NCI-H1694 (cell line): ENCODE measurements at places on chromosomes 1 and 21.

DNA sequence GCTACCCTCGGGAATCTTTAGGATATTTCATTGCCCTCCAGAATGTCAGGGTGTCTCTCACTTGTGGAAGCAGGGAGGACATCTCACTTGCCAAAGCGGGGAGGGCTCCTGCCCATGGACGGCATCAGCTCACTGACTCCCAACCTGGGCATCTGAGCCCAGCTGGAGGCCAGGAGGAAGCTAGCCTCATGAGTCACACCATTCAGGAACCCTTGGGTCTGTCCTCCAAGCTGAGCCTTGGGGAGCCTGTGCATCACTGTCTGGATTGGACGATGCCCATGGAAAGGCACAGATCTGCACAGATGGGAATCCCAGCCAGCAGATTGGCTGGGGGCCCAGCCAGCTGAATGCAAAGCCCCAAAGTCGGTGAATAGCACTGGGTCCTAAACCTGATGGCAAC lies 25.2 kb downstream of the WNT3A start:
- no peak for DNase-seq

GRCh38 chr1:97767381-97767780 lies 153.5 kb downstream of the DPYD start:
- DNase-seq = no peak

GRCh38 chr1:223378754-223379153 lies 14.5 kb upstream of the CCDC185 start:
- no peak for DNase-seq

- DNase-seq = peak; percentile 92
These were observed 16.7 kb upstream of the LYST start for GRCh38 chr1:235883261-235883927.

- DNase-seq = no peak
These were observed 16.1 kb downstream of the ENSA start for GRCh38 chr1:150613061-150613920.

DNA sequence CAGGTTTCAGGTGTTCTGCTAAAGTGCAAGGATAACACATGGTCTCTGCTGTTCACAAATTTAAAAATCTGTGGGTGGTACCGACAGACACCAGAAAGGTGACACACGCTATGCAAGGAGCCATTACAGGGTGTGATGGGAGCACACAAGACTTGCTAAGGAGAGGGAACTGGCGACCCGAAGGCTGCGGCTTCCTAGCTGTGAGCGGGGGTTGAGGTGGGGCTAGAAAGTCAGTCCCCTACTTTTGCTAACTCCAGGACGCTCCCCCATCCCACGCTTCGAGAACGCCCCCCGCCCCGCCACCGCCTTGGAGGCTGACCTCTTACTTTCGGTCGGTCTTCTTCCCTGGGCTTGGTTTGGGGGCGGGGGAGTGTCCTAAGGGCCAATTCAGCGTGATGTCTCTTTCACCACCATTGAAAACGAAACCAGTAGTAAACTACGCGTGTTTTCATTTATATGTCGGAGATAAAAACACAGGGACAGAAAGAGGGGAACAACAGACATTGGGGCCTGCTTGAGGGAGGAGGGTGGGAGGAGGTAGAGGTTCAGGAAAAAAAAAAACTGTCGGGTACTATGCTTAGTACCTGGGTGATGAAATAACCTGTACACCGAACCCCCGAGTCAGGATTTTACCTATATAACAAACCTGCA lies 1.1 kb downstream of the CKS1B start:
- no peak for DNase-seq

- DNase-seq = no peak
These were observed 2.1 kb downstream of the ELOVL1 start for GRCh38 chr1:43365678-43366077.

DNA sequence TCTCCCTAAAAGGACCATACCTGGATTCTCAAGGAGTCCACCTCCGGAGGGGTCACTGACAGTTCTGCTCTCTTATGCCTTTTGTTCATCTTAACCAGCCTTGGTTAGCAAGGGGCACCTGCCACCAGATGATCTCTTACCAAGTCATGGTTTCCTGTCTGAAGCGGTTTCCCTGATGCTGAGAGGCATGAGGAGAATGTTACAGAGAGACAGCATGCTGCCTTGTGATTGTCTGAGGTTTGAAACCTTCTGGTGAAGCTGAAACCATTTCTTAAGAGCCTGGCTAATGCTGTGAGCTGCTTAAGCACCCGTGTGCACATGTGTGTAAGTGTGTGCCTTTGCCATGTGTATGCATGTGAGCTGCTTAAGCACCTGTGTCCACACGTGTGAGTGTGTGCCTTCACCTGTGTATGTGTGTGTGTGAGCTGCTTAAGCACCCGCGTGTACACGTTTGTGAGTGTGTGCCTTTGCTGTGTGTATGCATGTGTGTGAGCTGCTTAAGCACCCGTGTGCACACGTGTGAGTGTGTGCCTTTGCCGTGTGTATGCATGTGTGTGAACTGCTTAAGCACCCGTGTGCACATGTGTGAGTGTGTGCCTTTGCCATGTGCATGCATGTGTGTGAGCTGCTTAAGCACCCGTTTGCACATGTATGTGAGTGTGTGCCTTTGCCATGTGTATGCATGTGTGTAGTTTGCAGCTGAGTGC lies 136.4 kb upstream of the COL6A1 start:
- no peak for DNase-seq

- no peak for DNase-seq
These were observed 29.5 kb upstream of the DPT start for GRCh38 chr1:168758503-168758902.

- DNase-seq = no peak
These were observed 145.0 kb downstream of the RASAL2 start for GRCh38 chr1:178238722-178239510.

- no peak for DNase-seq
These were observed 20.8 kb upstream of the EPB41 start for GRCh38 chr1:28893403-28894102.

DNA sequence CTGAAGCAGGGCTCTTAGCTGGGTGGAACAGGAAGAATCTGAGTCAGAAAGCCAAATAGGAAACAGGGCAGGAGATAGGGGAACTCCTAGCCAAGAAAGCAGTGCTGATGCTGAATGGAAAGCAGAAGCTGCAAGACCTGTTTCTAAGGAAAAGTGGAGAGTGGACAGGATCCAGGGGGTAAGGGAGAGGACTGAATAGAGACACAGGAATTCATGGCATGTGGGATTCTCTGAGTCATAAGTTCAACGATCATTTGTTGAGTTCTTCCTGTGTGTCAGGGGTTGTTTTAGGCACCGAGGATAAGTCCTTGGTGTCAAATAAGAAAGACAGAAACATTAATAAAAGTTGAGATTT lies 153.8 kb upstream of the FGGY start:
- DNase-seq = no peak

DNA sequence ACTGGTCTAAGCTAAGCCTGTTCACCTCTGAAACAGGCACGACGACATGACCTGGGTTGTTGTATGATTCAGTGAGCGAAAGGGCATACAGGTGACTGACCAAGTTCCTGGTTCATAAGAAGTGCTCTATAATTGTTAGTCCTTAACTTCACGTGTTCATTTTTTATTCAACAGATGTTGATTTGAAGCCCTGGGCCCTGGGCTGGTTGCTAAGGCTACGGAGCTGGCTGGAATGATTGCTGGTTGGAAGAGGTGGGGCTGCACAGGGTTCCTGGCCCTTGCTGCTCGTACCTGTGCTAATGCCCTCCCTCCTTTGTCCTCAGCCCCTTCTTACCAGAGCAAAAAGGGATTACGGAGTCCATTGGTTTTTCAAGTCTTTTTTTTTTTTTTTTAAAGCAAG lies 111.3 kb upstream of the CSF3R start:
- no peak for DNase-seq

DNA sequence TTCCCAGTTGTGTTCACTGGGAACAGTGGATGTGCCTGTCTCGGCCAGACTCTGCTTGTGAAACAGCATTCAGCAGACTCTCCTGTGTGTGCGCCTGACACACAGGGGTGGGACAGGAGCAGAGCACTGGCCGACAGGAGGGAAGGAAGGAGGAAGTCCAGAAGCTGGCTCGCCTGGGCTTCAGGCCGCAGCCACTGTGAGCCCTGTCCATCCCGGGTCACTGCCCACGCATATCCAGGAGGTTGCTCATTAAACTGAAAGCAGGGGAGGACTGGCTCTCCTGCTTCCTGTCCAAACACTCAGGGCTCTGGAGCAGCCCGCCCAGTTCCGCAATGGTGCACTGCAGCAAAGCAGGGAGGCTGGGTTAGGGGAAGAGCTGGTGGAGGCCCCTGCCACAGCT lies 218.7 kb upstream of the VAMP3 start:
- DNase-seq = no peak

DNA sequence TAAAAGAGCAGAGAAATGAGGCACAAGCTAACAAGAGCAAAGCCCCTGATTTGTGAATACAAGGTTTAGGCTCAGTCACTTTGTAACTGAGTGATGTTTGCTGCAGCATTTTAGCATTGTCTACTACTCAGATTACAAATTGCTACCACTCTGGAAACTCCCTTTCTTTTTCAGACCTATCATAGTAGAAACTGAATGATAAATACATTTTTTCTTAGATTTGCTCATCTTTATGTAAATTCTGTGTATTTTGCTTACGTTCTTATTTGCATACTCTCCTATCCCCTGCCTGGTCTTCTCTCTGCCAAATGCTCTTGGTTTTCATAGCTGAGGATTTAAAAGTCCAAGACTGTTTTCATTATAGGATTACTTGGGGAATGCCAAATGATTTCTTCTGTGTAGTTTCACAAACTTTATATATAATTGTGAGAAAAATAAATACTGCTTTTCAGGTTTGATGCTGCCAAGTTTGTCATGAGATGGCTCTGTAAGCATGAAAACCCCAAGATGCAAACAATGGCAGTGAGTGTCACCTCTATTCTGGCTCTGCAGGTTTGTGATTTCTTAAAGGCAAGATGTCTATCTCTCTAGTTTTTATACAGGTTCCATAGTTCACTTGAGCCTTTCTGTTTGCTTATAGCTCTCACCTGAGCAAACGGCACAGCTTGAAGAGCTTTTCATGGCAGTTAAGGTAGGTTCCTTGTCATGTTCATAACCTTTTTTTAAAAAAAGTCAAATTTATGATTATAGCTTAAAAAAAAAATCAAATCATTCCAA lies 24.7 kb downstream of the ZYG11A start:
- no peak for DNase-seq

DNA sequence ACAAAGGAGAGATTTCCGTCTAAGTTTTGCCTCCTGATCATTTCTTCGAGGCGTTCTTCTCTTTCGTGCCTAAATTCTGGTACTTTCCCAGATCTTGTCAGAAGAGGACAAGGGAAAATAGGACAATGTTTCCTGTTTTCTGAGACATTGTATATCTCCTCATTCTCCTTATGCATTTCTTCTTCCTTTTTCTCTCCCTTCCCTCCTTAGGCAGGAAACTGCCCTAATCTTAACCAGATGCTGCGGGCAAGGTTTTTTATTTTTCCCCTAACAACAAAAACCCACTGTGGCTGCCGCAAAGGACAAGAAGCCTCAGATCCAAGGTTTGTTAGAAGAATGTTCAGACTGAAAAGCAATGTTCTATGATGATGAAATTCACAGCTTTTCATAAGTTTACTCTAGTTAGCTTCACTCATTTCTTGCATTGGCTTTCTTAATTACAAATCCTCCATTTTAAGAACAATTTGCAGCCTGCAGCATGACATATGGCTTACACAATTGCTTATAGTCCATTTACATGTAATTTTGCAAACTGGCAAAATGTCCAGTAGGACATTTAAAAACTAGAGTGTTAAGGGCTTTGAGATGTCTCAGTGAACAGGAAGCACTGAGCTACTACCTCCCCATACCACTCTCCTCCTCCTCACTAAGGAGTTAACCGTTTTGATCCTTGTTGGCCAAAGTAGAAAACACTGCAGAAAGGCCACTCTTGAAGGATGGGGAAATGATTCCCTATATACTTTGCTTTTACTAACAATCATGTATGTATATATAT lies 624 bp downstream of the CTSK start:
- DNase-seq = no peak

DNA sequence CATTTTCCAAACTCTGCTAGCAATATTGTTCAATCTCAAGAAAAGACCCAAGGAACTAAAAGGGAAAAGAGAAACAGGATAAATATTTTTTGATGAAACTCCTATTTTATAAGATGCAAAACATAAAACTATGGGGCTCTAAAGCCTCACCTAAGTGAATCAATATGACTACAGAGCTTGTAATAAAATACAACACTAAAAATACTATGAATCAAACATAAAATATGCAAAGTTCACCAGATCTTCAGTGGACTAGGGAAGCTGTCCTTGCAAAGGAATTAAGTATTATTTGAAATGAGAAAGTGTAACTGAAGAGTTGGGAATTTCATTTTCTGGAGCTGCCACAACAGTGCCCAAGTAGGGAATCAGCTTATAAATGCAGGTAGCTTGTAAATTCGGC lies 124.5 kb downstream of the CRB1 start:
- no peak for DNase-seq

DNA sequence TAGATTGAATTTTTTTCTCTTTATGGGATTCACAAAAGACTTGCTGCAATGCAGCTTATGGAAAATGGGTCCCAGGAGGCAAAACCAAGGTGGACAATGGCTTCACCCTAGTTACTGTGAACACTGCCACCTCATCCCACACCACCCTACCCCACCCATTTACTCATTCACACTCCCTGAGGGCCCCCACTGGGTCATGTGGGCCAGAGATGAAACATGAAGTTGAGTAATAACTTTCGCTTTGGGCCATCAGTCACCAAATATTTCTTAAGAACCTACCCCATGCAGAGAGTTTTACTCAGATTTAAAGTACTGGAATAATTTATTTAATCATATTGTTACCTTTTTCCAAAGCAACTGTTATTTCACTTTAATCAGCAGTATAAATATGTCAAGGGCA lies 191.8 kb downstream of the TPR start:
- DNase-seq = no peak

DNA sequence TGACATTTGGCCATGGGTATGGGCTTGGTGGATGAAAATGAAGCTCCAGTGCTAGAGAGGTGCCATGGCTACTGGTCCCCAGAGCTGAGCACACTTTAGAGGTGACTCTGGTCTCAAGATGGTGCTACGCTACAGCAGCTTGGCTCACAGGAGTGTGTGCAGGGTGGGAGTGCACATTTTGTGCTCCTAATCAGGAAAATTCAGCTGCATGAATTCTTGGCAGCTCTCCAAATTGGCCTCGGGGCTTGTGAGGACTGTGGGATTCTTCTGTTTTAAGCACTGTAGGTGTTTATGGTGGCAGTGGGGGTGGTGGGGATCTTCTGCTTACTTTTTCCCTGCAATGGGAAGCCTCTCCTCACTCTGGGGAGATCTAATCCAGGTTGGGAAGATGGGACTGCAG lies 17.3 kb upstream of the TIPRL start:
- DNase-seq = peak; percentile 29

DNA sequence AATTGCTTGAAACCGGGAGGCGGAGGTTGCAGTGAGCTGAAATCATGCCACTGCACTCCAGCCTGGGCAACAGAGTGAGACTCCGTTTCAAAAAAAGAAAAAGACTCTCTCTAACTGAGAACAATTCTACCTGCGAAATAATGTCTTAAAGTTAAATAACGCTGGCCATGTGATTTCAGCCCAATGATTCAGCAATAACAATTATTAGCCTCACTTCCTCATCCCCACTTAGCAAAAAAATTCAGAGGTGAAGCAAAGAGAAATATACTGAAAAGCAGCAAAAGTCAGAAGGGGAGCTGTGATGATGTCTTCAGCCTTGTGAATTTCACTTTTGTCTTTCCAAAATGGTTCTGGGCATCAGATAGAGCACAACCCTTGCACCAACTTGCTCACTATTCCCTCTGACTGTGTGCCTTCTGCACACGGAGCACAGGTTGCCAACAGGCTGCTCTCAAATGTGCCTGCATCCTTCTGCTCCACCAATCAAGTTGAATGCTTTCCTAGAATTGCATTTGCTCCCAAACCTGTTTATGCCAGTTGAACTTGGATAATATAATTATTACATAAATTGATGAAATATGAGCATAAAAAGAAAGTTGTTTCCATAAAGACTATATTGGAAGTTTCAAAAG lies 79.8 kb upstream of the IPO9 start:
- DNase-seq = no peak
